Nephron progenitor cell (in vitro differentiated cells): ENCODE measurements at places on chromosomes 4 and X.

DNA sequence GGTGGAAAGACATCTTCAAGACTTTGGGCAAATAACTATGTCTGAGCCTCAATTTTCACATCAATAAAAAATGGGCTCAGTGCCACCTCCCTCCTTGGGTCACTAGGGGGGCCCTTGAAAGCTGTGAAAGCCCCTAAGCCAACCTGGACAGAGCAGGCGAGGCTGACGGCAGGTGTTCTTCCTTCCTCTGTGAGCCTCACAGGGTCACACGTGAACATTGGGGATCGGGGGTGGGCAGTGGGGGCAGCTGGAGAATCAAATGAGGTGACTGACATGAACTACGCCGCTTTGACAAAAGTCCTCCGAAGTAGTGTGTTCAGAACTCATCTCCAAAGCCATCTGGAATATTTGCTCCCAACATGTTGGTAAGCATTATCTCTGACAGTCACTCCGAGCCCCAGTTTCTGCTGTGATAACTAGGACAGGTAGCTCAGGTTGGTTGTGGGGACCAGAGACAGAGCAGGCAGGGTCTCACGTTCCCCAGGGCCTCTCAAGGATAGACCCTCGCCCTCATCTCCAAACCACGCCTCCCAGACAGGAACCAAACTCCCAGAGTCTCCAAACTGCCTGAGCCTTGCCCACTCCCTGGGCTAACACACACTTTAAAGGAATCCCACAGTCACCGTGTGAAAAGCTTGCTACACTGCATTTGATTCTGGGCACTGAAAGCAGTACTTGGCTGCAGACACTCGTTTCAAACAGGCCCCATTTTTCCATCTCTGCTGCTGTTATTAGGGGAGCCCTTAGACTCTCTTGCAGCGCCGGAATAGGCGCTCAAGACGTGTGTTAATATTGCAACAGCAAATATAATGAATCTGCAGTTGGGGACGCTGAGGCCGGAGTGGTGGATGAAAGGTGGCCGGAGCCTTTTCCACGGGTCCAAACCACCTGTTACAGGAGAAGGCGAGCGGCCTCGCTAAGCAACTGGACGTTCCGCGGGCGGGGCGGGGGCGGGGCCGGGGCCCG is 717 bp upstream of the WFS1 start:
- no peak for DNase-seq

DNA sequence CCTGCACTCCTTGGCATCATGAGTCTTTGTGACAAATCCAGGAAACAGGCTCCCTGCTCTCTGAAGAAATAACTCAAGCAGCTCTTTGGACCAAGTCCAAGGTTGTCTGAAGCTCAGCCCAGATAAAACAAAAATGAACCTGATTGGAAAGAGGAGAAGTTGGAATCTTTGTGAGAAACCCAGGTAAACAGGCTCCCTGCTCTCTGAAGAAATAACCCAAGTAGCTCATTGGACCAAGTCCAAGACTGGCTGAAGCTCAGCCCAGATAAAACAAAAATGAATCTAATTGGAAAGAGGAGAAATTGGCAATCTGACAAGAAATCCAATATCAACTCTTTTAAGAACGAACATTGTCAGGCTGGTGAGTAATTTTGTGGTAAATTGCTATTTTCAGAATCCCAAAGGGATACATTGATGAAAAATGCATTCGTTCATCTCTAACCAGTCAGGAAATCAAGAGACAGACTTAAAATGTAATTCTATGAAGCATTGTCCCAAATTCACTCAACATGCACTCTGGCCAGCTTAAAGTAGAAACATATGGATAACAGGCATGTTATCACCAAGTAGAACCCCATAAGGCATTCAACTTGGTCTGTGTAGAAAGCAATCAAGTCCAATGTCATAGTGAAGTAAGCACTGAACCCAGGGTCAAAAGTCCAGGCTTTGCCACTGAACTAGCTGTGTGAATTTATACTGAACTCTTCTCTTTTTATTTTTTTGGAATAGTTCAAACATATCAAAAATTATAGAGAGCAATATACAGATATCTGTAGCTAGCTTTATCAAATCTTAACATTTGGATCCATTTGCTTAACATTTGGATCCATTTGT is 16.8 kb upstream of the NFXL1 start:
- no peak for DNase-seq

DNA sequence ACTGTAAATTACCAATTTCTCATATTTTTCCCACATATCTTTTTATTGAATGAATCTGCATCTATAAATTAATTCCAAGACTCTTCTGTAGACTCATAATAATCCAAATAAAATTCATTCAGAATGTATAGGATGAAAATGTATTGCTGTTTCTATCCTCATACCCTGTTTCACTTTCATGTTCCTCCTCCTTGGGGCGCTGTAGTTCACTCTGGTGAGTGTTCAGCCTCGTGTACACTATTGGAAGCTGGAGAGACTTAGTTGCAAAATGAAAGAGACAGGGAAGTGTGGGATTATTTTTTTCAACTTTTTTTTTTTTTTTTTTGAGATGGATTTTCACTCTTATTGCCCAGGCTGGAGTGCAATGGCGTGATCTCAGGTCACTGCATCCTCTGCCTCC is 296.1 kb downstream of the TLL1 start:
- peak; percentile 4 for DNase-seq

DNA sequence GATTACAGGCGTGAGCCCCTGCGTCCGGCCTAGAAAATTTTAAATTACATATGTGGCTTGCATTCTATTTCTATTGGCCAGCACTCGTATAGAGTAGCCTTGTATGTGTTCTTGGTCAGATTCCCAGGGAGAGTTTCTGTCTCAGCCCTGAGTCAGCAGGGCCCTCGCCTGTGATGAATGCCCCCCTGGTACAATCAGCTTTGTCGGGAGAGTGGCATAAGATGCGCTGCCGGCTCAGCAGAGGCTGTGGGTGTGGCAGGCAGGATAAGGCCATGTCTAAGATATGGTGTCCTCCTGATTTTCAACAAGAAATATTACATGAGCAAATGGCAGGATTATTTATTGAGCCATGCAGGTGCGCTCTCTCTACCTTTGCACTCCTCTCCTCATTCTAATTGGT is 1.6 kb upstream of the REELD1 start:
- DNase-seq, result no peak

DNA sequence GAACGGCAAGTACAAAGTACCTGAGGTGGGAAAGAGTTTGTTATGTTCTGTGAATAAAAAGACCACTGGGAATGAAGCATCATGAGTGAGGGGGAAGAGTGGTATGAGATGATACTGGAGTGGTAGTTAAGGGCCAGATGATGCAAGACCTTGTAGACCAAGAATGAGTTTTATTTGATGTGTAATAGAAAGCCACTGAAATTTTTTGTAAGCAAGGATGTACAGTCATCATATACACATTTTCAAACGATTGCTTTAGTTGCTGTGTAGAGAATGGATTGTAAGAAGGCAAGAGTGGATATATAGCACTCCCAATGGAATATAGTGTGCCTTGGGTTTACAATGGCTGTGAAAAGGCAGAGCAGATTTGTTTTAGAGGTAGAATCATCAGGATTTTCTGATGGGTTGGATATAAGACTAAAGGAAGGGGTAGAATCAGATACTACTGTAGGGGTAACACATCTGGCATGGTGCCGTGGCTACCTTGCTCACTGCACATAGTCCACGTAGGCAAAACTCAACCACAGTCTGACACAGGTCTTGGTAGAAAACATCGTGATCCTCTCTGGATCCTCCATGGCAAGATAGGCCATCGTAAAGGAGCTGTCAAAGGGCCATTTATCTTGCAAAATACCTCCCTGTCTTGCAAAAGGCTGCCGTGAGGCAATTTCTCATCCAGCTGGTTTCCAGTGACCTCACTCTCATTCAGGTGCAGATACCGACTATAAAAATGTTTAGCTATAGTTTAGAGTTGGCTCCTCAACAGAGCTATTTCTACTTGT is 14.9 kb downstream of the TIFA start:
- no peak for DNase-seq

DNA sequence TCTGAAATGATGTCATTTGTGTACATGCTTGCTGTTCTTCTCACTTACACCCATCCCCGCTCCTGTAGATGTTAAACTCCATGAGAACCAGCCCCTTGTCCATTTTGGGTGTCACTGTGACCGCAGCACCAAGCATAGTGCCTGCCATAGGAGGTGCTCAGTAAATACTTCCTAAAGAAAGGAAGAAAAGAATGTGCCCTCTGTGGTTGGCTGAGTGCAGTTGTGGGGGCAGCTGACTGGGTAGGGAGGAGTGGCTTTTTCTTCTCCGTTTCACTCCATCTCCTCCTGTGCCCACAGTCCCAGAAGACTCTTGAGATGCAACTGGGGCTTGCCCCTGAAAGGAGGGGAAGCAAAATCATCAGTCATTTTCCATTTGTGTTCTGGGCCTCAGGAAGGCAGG is 25.5 kb downstream of the PHEX start:
- DNase-seq, result no peak

- DNase-seq, result no peak
These were observed 201.1 kb upstream of the MBNL3 start for GRCh38 chrX:132689612-132690563.

- no peak for DNase-seq
These were observed 55.3 kb upstream of the ZFP42 start for GRCh38 chr4:187940299-187940698.

DNA sequence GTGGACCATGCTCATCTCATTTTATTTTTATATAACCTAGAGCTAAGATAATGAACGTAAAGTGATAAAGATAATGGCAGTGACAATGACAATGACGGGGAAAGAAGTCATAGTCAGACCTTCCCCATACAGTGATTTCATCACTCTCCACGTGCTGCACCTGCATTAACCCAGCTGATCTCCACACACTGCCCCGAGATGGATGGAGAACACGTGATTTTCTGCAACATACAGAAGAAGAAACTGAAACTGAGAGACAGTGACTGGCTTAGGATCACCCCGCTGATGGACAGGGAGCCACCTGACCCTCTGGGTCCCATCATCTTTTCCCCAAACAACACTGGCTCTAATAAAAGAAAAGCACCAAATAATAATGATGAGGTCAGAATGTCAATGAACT is 22.0 kb downstream of the EVC2 start:
- DNase-seq, result no peak

DNA sequence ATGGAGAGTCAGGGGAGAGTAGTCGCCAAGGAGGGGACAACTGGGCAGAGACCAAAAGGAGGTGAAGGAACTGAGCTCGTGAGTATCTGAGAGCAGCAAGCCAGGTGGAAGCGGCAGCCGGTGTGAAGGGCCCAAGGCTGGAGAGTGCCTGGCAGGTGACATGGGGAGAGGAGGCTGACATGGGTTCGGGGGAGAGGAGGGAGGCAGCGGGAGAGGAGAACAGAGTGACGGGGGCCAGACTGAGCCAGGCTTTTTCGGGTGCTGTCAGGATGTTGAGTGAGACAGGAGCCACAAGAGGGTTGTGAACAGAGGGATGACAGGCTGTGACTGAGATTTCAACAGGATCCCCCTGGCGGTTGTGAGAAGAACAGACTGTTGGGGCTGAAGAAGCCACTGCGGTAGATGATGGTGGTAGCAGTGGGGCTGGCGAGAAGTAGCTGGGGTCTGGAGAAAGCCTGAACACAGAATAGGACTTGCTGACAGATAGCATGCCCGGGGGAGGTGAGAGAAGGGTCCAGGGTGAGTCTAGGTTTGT is 5.7 kb downstream of the ELK1 start:
- peak; percentile 22 for DNase-seq

DNA sequence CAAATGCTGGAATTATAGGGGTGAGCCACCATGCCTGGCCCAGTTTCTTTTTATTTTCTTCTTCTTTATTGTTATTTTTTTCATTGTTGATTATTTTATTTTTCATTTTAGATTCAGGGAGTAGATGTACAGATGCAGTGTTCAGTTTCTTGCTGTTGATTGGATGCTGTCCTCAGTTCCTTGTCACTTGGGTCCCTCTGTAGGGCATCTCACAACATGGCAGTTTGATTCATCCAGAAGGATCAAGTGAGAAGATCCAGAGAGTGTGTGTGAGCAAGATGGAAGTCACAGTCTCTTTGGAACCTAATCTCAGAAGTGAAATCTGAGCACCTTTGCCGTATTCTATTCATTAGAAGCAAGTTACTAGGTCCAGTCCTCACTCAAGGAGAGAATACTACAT is 20.9 kb downstream of the HMGB3 start:
- no peak for DNase-seq

DNA sequence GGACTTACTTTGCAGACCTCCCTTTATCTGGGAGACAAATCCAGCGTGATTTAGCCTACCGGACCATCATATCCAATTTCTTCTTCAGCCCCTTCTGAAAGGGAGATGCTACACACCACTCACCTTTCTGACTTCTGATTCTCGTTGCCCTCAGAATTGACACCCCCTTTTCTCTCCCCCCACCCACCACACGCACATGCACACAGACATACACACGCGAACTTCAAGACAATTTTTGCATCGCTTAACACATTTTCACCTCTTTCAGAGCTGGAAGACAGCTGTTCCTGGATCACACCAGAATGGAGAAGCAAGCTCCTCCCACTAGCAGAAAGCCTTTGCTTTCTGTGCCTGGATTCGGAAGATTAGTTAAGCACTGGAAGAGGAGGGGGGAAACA is 1.0 kb upstream of the SNCA start:
- peak; percentile 5 for DNase-seq

DNA sequence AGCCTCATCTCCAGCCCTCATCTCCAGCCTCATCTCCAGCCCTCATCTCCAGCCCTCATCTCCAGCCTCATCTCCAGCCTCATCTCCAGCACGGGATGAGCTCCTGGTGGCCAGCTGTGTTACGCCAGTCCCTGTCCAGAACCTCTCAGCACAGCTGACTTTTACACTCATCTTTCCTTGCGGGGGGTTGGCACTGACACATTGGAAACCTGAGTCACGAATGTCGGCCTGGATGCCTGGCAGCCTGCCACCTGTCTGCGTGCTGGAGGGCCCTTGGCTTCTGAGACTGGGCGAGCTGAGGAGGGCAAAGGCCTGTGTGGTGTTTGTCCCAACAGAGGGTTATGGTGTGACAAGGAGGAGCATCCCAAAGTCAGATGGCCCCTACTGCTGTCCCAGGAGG is 66.1 kb upstream of the HGFAC start:
- DNase-seq, result no peak

- no peak for DNase-seq
These were observed 7.1 kb downstream of the PRAF2 start for GRCh38 chrX:49066690-49067089.

DNA sequence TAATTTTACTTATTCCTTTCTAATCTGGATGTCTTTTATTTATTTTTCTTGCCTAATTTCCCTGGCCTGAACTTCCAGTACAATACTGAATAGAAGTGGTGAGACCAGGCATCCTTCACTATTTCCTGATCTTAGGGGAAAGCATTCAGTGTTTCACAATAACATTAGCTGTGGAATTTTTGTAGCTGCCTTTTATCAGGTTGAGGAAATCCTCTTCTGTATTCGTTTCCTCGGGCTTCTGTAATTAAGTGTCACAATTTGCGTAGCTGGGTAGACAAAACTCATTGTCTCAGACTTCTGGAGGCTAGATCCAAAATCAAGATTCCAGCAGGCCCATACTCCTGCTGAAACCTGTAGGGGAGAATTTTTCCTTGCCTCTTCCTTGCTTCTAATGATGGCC is 598.4 kb upstream of the FTHL17 start:
- DNase-seq, result no peak

- no peak for DNase-seq
These were observed 192.5 kb upstream of the CLNK start for GRCh38 chr4:10877076-10877475.
